Stimulated activated CD4-positive, alpha-beta T cell treated with anti-CD3 and anti-CD28 coated beads, TNF-alpha, amount 100 ng/mL, for 4 hours (primary cell): ENCODE measurements at places on chromosomes 3 and 15.

DNA sequence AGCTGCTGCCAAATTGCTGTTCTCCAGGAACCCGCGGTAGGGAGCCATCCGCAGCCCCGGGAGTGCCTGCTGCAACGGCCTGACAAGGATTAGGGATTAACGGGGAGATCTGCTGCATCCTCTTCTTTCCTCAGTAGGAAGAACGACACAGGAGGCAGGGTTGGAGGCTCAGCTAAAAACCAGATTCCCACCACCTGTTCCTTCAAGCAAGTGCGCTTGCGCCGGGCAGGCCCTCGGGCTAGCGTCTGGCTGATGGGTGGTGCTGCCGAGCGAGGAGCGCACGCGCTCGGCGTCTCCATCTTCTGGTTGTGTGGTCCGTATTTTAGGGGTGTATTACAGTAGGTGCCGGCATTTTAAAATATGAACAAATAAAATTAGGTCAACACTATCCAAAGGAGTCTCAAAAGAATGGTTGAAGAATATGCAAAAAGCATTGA is 25.4 kb upstream of the SLC25A26 start:
- no peak for DNase-seq

GRCh38 chr3:172746475-172746874 is 4.1 kb upstream of the ECT2 start:
- no peak for DNase-seq

GRCh38 chr15:101428758-101429157 is 60.7 kb downstream of the PCSK6 start:
- no peak for DNase-seq

DNA sequence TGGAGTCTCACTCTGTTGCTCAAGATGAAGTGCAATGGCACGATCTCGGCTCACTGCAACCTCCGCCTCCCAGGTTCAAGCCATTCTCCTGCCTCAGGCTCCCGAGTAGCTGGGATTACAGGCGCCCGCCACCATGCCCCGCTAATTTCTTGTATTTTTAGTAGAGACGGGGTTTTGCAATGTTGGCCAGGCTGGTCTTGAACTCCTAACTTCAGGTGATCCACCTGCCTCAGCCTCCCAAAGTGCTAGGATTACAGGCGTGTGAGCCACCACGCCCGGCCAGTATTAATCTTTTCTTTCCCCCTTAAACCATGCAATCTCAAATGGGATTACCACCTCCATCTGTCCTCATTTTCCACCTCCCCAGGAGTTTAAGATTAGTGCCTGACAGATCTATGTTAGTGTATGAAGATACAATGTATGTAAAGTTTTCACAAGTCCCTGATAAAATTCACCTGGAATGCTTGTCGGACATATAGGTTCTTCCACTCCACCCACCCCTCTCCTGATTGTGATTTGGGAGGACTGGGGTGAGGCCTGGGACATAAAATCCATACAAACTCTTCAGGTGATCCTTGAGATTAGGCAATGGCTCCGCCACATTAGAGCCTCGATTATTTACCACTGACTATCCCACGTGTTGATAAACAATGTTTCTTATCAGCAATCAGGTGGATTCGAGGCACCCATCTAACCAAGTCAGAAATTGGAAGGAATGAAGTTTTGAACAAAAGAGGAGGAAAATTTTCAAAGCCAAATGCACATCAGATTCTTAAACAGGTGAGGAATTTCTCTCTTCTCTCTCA is 1.2 kb downstream of the PARL start:
- no peak for DNase-seq

GRCh38 chr15:71548401-71548807 is 261.9 kb upstream of the NR2E3 start:
- DNase-seq = no peak

GRCh38 chr15:74893627-74894026 is 3.8 kb downstream of the MPI start:
- DNase-seq = no peak
